A549 (cell line): ENCODE measurements at places on chromosomes 7 and 10. TPM values are rescaled to one million over a fixed set of nuclear protein-coding genes. Genes with fewer than 3 reads are reported as not detected.

GRCh38 chr10:61941202-61941681, 39.7 kb downstream of the ARID5B start:
- no peak for DNase-seq

GRCh38 chr7:84237533-84238173, 43.1 kb upstream of the SEMA3A start:
- DNase-seq = peak; percentile 61

GRCh38 chr7:96407427-96407826, 85.5 kb upstream of the SLC25A13 start:
- no peak for DNase-seq

GNG11 gene
- polyA plus RNA-seq = 26.3 to 34.8 TPM (median 33.4 TPM) in 3 replicates

DNA sequence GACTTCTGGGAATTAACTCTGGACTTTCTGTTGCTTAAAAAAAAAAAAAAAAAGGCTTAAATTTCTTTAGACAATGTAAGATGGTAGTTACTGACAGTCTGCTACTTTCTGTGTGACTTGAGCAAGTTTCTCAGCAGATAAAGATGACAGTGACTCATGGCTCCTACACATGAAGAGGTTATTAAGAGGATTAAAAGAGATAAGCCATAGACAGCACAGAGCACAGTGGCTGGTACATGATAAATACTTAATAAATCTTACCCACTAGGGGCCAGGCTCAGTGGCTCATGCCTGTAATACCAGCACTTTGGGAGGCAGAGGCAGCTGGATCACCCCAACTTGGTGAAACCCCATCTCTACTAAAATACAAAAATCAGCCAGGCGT, 174.8 kb downstream of the JAZF1 start:
- no peak for DNase-seq

DNA sequence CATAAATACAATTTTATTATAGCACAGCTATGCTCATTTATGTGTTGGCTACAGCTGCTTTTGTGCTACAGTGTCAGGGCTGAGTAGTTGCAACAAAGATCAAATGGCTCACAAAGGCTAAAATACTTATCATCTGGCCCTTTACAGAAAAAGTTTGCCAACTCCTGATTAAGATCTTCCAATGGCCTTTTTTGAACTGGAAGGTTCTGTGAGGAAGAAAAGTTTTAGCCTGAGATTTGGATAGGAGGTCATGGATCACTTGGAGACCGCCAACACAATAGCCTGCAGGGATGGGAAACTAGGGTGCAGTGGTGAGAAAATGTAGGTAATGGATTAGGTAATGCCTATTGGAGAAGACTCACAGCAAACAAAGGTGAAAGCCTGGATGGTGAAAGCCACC, 169.8 kb downstream of the NOC3L start:
- no peak for DNase-seq

DNA sequence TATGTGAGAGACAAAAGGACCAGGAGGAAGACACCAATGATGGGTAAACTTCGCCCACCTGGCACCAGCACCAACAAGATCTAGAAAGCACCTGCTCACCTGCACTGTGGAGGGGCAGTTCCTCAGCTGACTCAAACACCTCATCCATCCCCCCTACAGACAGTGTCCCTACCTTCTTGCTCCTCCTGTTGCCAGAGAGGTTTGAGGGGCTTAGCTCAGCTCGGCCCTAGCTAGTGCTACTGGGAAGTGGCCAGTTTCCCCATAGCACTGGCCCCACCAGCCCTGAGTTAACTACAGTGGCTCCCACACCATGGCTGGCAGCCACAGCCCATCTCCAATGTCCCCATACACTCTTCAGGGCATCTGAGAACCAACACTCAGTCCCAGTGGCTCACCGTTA, 70.8 kb downstream of the GRID1 start:
- DNase-seq = no peak

TMEM236 gene
- 0.06 to 0.14 TPM (median 0.08 TPM) in 3 replicates for polyA plus RNA-seq

- no peak for DNase-seq
Observed at GRCh38 chr7:73423519-73424488, 9.8 kb upstream of the FZD9 start.

GRCh38 chr10:49398000-49398861, 2.3 kb upstream of the DRGX start:
- peak; percentile 29 for DNase-seq

GRCh38 chr10:122713091-122713885, 13.6 kb upstream of the C10orf120 start:
- DNase-seq = no peak

DNA sequence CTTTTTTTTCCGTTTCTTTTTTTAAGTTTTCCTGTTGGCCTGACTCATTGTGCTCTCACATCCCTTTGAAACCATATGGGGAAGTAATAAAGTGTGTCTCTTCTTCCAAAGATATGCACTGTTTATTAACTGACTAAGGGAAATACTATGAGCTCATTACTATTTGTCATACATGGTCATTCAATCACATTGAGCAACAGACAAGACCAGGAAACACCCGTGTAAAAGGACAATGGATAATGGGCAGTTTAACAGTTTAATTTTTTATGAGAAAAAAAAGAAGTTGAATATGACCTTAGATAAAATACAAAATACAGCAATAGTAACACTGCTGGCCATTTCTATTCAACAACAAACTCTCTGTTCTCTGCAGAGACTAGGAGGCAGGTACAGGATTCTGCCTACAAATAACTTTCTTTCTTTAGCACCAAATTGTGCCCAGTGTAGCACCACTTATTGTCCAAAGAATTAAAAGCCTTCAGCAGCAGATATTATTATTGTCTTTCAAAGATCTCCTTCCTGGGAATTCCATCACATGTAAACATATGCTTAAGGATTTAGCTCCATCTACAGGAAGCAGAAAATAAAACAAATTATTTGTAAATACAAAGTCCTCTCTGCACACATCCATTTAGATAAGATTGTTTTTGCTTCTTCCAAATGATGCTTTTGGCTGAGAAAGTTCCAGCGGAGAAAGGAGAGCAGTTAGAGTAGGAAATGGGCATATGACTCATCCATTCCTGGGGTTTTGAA, 55.0 kb upstream of the AKR1E2 start:
- peak; percentile 85 for DNase-seq

DNA sequence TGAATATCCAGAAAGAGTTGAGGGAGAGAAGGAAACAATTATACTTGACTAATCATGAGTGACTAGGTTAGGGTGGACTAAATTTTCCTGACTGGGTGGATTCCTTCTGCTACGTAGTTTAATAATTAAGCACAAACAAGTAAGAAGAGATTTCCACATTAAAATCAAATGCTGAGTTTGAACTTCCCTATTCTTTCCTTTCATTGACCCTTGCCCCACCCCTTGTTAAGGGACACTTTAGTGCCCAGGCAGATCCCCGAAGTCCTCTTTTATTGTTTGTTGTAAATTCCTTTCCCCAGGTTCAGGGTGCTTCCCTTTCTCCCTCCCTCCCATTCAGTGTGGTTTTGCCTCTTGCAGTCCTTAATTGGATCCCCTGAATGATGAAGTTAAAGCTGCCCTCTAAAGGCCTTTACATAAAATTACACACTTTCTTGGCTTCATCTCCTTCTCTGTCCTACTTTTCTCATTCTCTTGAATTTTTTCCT, 8.8 kb upstream of the SPAM1 start:
- DNase-seq = peak; percentile 23

DNA sequence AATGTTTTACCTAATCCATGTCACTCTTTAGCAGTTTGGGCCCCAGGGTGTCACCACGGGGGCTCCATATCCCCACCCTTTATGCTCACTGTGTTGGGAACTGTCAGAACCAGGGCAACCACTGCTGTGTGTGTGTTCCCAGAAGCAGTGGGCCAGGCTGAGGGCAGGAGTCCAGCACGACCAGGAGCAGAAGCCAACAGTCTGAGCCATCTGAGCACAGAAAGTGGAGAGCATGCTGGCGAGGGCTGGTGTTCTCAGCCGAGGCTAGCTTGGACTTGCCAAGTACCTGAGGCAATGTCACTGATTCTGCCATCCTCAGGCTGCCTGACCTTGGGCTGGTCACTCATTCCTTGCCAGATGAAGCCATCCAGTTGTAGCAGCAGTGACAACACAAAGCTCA, 285.0 kb downstream of the BMPER start:
- no peak for DNase-seq

- DNase-seq = no peak
Observed at GRCh38 chr7:77426052-77426404, 9.9 kb upstream of the GSAP start.

GRCh38 chr7:136009488-136010079, 32.4 kb upstream of the MTPN start:
- peak; percentile 15 for DNase-seq

GRCh38 chr10:93468461-93469213, 13.5 kb downstream of the MYOF start:
- DNase-seq = peak; percentile 89

SLIT1 gene
- 0.03 to 0.07 TPM (median 0.05 TPM) in 3 replicates for polyA plus RNA-seq

DNA sequence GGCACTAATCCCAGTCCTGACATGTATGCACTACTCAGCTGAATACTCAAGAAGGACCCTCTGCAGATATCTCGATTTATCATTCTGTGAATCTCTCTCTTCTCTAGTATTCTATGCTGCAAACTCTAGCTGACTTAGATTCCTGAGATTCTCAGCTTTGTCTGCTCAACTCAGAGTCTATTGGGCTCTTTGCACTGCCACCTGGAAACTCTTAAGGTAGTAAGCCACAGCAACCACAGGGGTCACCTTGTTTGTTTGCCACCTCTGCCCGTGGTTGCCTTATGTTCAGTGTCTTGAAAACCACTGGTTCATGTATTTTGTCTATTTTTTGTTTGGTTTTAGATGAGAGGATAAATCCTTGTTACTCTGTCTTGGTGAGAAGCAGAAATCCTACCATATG, 72.9 kb downstream of the SP8 start:
- DNase-seq = no peak

SPDYE9 gene
- not detected in 3 replicates for polyA plus RNA-seq

DNA sequence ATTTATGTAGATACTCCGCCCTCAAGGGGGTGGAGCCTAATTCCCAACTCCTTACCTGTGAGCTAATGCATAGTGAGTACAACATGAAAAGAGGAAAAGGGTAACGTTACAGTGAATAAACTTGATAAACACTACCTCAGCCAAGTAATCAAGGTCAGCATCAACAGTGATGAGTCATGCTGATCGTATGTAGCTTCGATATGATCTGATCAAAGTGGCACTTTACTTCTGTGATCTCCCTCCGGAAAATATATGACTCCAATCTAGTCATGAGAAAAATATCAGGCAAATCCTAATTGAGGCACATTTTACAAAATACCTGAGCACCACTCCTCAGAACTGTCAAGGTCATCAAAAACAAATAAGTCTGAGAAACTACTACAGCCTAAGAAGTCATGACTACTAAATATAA, 70.4 kb downstream of the VTI1A start:
- peak; percentile 31 for DNase-seq

GRCh38 chr10:80416479-80417098, 8.2 kb downstream of the PRXL2A start:
- no peak for DNase-seq

DNA sequence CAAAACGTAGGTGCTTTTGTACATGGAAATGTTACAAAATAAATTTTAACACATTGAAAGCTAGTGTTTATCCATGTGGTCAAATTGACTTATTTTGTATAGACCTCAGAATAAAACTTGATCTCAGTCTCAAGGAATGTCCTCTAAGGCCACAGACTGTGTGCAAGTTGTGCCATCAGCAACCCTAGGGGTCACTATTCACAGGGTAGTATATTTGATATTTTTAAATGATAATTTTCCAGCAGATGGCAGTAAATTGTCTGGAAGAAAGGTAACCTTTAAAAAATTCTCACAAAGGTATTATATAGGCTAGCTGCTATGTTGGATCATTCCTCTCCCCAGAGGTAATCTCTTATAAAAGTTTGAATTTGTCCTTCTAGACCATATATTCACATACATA, 12.9 kb upstream of the SNX10 start:
- DNase-seq = peak; percentile 47

- DNase-seq = no peak
Observed at GRCh38 chr7:80889525-80889924, 29.3 kb downstream of the SEMA3C start.

ZNF736 gene
- 0.01 to 0.12 TPM (median 0.01 TPM) in 3 replicates for polyA plus RNA-seq

UTF1 gene
- not detected in 3 replicates for polyA plus RNA-seq

GRCh38 chr10:30977385-30977784, 54.3 kb downstream of the ZNF438 start:
- no peak for DNase-seq

- DNase-seq = peak; percentile 59
Observed at GRCh38 chr10:110512461-110513187, 14.9 kb downstream of the DUSP5 start.

C10orf88 gene
- 8.7 to 11.9 TPM (median 11.7 TPM) in 3 replicates for polyA plus RNA-seq

DNA sequence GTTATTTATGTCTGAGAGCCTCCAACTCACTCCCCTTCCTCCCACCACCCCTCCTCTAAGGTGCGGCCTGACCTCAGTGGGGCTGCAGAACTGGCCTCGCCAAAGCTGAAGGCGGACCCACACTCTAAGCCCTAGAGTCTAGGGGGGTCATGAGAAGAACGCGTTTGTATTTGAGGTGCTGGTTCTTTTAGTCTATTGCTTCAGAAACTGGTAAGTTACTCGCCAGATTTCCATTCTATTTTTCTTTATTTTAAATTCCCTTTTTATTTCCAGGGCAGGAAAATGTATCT, 357.5 kb downstream of the DNAJB6 start:
- DNase-seq = no peak

DNA sequence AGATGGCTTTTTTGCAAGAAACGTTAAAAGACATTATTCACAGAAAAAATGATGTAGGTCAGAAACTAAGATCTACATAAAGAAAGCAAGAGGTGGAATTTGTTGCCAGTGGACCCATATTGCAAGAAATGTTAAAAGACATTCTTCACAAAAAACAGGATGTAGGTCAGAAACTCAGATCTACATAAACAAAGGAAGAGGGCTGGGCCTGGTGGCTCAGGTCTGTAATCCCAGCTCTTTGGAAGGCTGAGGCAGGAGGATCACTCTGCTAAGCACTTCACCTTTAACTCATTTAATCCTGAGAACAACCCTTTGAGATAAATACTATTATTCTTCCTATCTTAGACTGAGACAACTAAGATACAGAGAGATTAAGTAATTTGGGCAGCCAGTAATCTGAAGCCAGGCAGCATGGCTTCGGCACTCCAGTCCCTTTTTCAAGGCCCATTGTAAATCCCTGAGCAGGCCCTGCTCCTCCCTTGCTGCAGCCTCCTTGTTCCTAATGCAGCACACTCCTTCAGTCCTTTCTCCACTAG, 11.6 kb downstream of the ZFAND4 start:
- DNase-seq = no peak

- peak; percentile 31 for DNase-seq
Observed at GRCh38 chr7:46321556-46322205, 400.6 kb upstream of the IGFBP3 start.

DNA sequence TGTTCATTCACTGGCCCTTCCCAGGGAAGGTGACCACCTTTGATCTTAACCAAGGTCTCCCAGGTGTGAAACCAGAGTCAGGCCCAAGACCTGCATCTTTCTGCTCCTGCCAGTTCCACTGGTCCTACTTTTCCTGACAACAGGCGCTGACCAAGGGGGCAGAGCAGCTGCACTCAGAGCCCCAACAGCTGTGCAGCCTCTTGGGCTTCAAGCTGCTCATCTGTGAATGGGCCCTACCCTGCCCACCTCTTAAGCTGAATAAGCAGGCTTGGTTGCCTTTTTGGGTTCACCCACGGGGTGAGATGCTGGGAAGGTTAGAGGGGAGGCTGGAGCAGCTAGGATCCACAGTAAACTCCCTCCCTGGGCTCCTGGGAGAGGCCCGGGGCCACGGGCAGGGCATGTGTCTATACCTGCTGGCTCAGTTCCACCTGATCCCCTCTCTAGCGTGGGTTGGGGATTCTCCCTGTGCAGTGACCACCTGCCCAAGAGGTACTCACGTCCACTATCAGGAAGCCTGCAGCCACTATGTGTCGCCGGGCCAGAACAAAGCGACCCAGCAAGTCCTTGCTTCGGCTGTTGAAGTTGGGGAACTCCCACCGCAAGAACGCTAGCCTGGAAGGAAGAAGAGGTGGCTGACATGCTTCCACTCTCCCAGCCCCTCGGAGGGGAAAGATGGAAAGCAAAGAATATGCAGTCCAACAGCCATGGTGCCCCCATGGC, 10.6 kb downstream of the TBRG4 start:
- DNase-seq = no peak
